ENCODE measurements at places on chromosomes 13 and 19.

GRCh38 chr19:39133431-39134270 is 8.1 kb downstream of the PAK4 start:
- DNase-seq: no peak

DNA sequence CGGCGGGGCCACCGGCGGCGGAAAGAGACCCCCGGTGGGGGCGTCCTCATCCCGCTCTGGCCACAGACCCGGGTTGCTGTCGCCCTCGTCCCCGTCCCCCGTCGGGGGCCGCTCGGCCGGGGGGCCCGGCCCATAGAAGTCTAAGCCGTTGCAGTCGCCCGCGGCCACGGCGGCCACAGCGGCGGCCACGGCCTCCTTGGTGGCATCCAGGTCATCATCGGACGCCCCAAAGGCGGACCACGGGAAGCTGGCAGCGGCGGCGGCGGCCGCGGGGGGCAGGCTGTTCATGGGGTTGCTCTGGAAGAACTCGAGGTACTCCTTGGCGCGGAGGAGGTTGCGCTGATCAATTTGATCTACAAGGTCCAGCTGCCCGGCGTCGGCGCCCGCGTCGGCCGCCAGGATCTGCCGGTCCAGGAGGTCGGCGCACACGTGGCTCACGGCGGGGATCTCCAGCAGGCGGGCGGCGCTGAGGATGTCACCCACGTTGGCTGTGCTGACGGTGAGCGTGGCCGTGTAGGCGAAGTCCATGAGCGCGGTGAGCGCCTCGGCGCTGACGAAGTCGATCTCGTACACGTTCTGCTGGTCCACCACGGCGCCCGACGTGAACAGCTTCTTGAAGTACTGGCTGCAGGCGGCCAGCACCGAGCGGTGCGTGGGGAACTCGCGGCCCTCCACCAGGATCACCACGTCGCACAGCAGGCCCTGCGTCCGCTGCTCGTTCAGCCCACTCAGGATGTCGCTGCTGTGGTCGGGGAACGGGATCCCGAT is 12.1 kb downstream of the ZBTB7A start:
- DNase-seq: no peak

DNA sequence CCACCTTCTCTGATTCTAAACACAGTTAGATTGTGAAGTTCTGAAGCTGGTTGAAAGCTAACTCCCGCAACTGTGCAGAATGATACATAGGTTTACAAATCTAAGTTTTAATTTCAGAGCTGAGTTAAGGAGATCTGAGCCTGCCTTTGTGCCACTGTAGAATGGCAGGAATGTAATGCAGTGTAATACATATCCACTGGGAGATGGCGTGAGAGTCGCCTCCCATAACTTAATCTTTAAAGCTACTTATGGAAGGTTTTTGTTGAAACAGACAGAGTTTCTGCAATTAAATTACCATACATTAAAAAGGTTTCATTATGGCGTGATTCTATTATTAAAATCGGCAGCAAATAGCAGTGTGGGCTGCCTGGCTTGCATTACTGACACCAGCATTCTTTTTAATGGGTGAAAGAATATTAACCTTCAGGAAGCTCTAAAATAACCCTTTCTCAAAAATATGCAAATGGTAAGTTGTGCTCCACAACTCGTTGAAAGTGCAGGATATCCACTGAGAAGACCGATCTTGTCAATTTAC is 257.4 kb downstream of the OLFM4 start:
- no peak for DNase-seq

DNA sequence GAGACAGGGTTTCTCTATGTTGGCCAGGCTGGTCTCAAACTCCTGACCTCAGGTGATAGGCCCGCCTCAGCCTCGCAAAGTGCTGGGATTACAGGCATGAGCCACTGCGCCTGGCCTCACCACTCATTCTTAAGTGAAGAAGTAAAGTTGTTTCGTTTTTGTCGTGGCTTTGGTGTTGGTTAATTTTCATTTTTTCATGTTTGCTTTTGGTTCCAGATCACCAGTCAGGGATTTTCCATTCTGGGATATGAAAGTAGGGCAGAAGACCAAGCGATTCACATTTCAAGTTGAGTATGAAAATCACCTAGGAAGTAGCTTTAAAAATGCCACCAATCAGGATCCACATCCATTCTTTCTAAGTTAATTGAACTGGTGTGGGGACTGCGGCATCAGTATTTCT is 289.9 kb downstream of the DIAPH3 start:
- no peak for DNase-seq

GRCh38 chr13:94658926-94659597 is 53.3 kb downstream of the SOX21 start:
- no peak for DNase-seq

DNA sequence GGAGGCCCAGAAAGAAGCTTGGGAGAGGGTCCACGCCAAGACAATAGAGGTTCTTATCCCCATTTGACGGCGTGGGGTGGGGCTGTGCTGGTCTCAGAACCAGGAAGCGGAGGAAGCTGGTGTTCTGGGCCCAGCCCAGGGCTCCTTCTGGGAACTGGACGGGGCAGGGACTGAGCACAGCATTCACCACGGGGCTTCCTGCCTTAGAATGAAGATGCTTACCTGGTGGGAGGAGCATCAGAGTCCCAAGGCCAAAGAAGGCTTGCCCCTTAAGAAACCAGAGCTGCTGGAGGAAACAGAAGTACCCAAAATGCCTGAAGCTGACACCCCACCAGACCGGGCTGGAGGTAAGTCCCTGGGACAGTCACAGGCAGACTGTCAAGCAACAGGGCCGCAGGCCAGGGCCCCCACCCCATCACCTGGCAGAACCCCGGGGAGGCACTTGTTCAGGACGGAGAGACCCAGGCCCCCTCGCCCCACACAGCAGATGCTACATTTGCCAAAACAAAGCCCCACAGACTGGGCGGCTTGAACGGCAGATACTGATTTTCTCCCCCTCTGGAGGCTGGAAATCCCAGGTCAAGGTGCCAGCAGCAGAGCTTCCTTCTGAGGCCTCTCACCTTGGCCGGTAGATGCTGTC is 17.8 kb upstream of the IGLON5 start:
- DNase-seq: no peak
